Fibroblast of villous mesenchyme (primary cell): ENCODE measurements at places on chromosomes 12 and 14. TPM values are rescaled to one million over a fixed set of nuclear protein-coding genes. Genes with fewer than 3 reads are reported as not detected.

- no peak for DNase-seq
Observed at GRCh38 chr12:131773582-131774221, 54.5 kb upstream of the MMP17 start.

- DNase-seq = no peak
Observed at GRCh38 chr12:120467439-120467838, 2.1 kb downstream of the SRSF9 start.

GRCh38 chr12:47817272-47818006, 2.3 kb downstream of the HDAC7 start:
- no peak for DNase-seq

DNA sequence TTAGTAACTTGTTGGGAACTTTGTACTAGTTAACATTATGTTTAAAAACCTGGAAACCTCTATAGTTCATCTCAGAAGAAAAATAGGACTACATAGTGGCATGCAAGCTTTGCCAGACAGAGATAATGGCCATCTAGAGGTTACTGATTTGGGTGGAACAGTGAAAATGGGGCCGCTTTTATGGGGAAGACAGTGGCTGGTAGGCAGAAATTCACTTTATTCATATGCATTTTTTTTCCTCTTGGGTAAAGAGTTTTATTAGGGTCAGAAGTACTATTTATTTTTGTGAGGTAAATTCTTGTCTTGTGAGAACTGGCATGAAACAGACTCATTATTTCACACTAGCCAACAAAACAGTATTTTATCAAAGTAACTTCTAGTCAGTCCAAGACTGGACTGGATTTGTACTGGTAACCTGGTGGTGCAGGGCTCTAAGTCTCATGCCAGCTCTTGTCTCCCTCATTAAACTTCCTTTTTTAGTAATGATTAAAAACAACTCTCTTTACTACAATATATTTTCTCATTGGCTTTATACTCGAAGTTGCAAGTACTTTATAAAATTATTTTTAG, 345.8 kb downstream of the RAD51B start:
- DNase-seq = no peak

DNA sequence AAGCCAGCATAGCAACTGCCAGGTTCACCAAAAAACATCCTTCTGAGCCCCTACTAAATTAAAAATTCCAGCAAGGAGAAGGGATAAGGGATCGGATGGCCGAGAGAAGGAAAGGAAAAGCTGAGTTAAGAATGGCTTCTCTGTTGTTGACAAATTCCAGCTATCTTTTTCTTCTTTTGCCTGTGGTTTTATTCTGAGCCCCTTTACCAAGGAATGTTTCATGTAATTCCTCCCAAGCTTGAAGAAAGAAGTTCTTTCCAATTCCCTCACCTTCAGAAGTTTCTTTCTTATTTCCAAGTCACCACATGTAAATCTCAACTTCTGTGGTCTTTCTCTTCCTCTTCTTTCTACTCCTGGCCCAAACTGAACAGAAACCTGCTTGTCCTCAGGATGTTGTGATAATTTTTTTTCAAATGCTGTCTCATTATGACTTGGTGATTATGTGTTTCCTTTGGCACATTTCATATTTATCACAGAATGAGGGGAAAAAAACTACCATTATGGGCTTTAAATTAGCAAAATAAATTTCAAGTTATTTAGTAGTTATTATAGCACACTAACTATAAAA, 40.0 kb downstream of the FGD6 start:
- DNase-seq = no peak

KCNH3 gene
- under 0.01 TPM in 2 replicates for total RNA-seq

IGFBP6 gene
- 277 and 396 TPM in 2 replicates for total RNA-seq

TCL1B gene
- not detected in 2 replicates for total RNA-seq

ATXN7L3B gene
- total RNA-seq = 17.7 and 23.7 TPM in 2 replicates

SLC6A13 gene
- total RNA-seq = not detected in 2 replicates
